ENCODE measurements at places on chromosomes 4 and X. TPM values are rescaled to one million over a fixed set of nuclear protein-coding genes. Genes with fewer than 3 reads are reported as not detected.
A peak's percentile ranks its signal among the peaks of the same experiment; 100 is the strongest.

Gene ASB12
- 0.31 TPM for total RNA-seq

Gene CSAG2
- not detected for total RNA-seq

Gene DCAF12L1
- total RNA-seq, result not detected

Gene PNMA5
- not detected for total RNA-seq

Gene KIF4A
- total RNA-seq, result 28.7 TPM

Gene SMIM10
- 0.88 TPM for total RNA-seq

Gene HTR2C
- not detected for total RNA-seq

Gene CHST7
- 6.7 TPM for total RNA-seq

Gene CCNG2
- total RNA-seq, result 38.5 TPM

GRCh38 chr4:88610771-88611170 lies 18.5 kb downstream of the HERC3 start:
- no peak for DNase-seq

DNA sequence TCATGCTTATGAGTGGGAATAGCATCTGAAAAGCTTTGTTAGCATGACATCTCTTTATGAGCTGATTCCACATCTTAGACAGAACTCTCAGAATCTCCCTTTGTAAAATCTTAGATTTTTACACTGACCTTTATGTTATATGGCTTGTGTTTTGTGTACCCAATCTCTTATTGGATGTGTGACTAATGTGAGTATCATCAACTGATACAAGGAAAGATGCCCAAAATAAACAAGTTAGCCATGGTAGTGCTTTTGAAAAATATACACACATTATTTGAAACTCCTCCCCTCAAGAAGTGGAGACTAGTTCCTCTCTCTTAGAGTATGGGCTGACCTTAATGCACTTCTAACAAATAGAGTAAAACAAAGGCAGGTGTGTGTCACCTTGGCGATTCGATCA lies 160.1 kb upstream of the NRK start:
- DNase-seq, result no peak

DNA sequence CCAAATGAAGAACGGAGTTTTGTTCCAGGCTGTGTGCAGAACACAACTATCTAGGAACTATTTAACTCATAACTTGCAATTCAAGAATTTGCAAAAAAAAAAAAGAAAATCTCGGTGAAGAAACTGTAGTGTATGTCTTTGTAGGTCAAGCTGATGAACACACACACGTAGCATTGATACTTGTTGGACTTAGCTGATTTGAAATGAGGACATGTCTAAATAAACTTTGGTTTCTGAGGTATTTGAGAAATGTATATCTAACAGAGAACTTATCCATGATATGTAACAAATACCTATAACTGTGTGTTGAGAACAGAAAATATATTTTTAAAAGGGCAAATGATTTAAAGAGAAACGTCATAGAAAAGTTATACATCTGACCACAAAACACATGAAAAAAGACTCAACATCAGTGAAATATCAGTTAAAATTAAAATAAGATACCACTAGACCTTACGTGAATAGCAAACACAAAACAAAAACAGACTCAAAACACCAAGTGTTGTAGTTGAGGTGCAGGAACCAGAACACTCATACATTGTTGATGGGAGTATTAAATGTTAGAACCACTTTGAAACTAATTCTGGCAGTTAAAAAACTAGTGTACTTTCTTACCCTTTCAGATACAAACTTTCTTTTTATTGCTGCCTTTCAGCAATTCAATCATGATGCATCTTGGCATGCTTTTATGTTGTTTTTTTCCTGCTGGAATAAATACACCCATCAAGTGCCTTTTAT lies 1535.8 kb upstream of the PCDH10 start:
- no peak for DNase-seq

- DNase-seq, result no peak
Observed at GRCh38 chrX:38664285-38664684, 102.9 kb downstream of the TSPAN7 start.

- DNase-seq, result peak; percentile 58
Observed at GRCh38 chr4:121900132-121900983, 30.1 kb upstream of the BBS7 start.

DNA sequence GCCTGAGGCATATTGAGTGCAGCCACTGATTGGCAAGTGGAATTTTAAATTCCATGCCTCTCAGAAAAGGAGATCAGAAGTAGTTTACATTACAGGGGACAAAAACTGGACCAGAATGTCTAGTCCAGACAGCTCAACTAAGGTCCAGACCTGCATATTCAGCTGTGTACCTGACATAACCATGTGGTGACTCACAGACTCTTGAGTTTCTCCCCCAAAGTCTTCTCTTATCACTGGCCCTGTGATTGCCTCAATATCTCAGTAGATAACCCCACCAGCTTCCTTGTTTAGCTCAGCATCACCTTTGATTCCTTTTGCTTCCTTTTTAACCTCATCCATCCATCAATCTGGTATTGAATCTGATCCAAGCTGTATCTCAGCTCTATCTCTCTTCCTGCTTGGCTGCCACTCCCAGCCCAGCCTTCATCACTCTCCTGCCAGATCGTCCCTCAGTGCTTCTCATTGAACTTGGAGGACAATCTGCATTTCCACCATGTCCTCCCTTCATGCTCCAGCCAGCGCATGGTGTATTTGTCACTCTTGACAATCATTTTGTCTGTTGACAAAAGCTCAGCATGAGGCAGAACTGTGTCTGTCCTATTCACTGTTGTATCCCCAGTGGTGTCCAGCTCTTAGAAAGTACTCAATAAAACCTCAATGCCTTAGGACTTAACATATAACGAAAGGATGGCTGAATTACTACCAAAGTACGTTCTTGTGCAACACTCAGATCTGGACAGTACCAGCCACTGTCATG lies 27.8 kb upstream of the SLC2A9 start:
- no peak for DNase-seq

DNA sequence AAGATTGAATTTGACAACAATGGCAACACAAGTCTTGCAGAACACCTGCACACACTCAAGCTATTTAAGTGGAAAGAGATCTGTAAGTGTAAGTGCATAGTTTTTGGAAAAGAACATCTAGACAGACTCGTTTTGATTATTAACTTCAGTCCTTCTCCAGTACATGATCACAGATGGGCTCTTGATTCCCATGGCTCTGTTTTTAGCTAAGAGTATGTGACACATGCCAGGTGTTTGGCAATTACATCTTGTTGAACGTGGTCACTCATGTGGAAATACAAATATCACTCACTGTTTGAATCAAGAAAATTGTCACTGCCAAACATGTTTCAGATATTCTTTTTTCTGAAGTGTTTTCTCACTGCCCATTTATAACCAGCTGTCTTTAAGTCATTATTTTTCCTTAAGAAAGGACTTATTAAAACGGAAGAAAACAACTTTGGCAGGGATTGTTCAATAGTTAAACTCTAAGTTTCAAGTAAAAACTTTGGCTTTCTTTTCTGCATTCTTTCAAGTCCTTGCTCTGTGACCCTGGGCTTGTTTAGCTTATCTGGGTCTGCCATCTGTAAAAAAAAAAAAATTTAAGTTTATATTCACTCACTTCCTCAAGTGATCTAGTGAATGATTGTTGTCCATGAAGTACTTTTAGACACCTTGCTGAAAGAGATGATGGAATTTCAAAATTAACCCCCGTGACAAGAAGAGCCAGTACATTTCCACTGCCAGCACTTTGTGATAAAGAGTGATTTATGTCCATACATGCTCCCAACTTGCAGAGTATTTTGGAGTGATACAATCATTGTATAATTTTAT lies 125.4 kb downstream of the ATXN3L start:
- no peak for DNase-seq

DNA sequence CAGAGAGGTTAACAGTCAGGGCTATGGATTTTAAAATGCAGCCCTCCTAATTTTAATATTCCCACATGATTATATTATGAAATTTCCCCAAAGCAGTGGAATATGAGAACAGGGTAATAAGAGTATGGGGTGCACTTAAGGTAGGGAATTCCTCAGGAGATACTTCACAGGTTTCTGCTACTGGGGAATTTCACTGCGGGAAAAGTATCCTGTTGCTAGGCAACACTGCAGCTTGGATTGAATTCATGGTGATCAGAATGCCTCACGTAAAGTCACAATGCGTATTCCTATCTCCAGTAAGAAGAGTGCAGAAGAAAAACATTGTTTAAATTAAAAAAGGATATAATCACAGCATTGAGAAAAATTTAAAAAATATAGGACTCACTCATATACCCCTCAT lies 398.1 kb upstream of the RPS6KA3 start:
- no peak for DNase-seq

GRCh38 chr4:57496697-57497471 lies 386.7 kb upstream of the IGFBP7 start:
- DNase-seq, result no peak

- no peak for DNase-seq
Observed at GRCh38 chrX:149630681-149631233, 835 bp downstream of the TMEM185A start.

DNA sequence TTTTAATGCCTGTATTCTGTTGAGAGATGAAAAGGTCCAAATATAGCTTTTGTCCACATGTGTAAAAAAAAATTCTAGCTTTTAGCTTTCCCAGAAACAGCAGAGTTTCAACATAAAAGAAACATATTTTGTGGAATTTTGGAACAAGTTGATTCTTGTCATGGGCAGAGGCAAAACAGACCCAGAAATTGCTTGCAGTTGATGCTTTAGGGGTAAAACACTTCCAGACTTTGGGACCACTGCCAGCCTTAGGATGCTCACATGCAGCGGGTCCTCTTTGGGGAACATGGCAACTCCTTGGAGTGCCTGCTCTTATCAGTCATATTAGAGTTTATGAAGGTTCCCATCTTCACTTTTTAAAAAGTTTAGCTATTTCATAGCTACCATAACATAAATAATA lies 30.4 kb downstream of the DCLK2 start:
- DNase-seq, result no peak

GRCh38 chrX:75045369-75045768 lies 110.7 kb downstream of the ABCB7 start:
- no peak for DNase-seq

- DNase-seq, result no peak
Observed at GRCh38 chrX:16661495-16661894, 11.5 kb downstream of the S100G start.

DNA sequence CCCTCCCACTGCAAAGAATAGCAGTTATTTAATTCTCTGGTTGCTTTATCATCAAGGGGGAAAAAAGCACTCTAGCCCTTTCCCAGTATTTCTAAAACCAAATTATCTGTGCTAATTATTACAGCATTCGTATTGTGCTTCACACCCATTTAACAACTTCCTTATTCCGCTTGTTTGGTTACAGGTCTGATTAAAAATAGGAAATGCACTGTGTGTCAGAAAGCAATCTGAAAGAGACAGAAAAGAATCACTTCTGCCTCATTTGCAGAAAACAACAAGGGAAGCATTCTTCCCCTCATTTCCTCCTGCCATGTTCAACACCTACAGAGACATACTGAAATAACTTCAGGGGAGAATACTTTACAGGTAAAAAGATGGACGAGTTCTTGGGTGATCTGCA lies 114.9 kb upstream of the MAP3K15 start:
- DNase-seq, result no peak

Measured in activated T-cell treated with anti-CD3 and anti-CD28 coated beads, Interleukin-2, amount 50 U/mL, for 72 hours (primary cell).